ENCODE measurements at places on chromosomes 2 and 18.

- DNase-seq, result no peak
Observed at GRCh38 chr2:21123473-21124393, at the start of gene TDRD15. Gene TDRD15 (plus strand): TSS chr2:21123968. CDS start chr2:21137468, 13,500 bp downstream.

DNA sequence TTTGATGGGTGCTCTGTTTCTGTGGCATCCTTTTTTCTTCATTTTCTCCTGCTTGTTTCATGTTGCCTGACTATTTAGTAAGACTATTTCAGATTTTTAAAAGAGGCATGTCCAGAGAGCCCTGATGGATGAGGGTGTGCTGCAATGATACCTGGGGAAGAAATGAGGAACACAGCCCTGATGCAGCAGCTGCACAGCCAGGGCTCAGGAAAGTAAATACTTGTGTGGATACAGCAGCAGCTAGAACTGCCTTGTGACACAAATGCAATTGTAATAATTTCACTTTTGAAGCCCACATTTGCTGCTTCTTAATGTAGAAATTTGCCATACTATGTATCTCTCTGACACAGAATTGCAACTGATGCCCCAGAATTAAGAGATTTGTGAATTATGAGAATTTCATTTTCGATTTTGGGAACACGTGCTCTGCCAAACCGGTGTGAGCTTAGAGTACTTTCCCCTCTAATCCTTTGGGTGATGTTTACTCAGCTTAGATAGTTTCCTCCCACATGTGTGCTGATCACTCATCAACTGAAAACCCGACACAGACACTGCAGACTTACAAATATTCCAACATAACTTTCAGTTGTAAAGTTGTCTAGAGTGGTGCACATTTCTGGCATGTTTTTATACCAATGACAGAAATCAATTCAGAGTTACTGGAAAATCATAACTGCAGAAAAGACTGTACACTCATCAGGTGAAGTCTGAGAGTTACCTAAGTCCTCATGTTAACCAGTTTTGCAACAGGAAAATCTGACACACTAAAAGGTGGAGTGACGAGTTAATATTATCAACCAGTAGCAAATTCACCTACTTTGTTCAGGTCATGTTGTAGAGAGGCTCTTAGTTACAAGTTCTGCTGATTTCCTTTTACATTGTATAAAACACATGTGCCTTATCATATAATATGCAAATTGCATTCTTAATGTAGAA, 383.4 kb downstream of the CBLN2 start:
- no peak for DNase-seq

DNA sequence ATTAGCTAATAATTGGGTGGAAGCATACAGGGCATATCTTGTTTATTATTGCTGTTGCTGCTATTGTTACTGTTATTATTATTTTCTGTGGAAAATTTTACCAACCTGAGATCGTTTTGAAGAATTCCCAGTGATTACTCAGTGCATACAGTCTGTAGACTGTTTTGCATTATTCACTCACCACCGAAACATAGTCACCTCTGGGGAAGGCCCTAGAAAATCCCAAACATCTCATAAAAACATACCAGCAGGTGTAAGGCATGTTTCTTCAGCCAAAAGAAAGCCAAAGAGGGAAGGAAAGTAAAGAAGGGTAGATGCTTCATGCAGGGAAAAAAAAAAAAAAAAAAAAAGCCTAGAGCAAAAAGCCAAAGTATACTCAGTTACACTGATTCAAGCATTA, 647.7 kb downstream of the BCL11A start:
- no peak for DNase-seq

DNA sequence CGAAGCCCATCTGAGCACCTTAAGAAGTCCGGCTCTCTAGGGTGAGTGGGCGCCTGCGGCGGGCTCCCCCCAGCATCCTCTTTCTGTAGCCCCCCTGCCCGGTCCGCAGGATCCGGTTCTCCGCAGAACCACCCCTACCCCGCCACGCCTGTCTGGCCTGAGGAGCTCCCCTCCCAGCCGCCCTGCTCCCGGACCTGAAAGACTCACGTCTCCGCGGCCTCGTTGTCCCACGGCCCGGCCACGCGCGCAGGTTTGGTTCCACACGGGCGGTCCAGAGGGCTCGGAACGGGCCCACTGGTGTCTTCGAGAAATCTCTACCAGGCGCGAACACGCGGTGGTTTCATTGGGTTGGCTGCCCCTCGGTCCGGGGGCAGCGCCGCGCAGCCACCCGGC, 237 bp downstream of the SLC39A6 start:
- DNase-seq, result no peak

GRCh38 chr2:53490659-53491058, 276.9 kb upstream of the CHAC2 start:
- DNase-seq, result no peak

DNA sequence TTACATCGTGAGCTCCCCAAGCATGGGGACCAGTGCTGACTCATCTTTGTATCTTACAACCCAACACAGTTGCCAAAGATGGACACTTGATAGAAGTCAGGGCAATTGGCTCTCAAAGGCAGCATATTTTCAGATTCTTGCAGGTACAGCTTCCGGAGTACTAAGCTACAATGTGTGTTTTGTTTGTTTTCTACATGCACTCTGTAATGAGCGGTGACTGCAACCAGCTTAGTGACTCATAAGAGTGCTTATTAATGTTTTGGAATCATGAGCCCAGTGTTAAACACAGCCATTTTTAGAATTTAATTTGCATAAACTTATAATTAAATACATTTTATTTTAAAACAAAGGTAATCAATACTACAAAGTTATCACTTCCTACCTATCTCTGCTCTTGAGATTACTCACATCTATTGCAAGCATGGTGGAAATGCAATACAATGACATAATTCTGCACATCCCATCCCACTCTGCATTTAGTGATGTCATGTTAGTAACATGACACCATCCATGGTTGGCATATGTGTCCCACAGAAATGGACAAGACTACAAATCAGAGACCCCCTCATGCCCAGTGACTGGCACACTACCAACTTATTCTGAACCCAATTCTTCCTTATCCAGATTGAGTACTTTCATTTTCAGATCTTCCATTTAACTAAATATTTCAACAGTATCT, 399.8 kb upstream of the ST6GAL2 start:
- DNase-seq, result no peak

- DNase-seq, result no peak
Observed at GRCh38 chr2:152581360-152581759, 135.9 kb downstream of the PRPF40A start.

Data from EH (cell line).